ENCODE measurements at places on chromosomes 3 and 15. TPM values are rescaled to one million over a fixed set of nuclear protein-coding genes. Genes with fewer than 3 reads are reported as not detected.

DNA sequence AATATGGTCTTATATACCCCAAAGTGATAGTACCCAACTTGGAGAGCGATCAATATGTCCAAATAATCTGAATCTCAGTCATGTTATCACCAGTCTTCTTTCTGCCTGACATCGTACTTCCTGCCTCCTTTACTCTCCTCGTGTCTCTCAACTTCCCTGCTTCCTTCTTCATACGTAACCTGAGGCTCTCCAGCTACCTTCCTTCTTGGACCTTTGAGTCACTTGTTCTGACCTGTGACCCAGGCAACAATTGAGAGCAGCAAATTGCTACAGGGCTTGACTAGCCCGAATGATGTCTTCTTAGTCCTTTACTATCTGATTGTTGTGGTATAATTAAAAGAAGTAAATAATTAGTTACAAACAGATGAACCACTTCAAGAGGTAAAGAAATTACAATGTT lies 145.9 kb upstream of the MBNL1 start:
- H3K27ac ChIP-seq, result no peak overlapping the region
- H3K4me1 ChIP-seq, result no peaks in the 10 kb centered on the region
- H3K4me3 ChIP-seq, result no peak overlapping the region
- DNase-seq, result no peak
- H3K36me3 ChIP-seq, result no peaks in the 10 kb centered on the region

GRCh38 chr3:173217127-173217526 lies 76.1 kb upstream of the SPATA16 start:
- no peak for DNase-seq
- no peaks in the 10 kb centered on the region for H3K4me1 ChIP-seq
- no peaks in the 10 kb centered on the region for H3K27me3 ChIP-seq
- H3K36me3 ChIP-seq, result no peaks in the 10 kb centered on the region

- H3K27me3 ChIP-seq, result no peaks in the 10 kb centered on the region
- no peaks in the 10 kb centered on the region for H3K4me1 ChIP-seq
- H3K27ac ChIP-seq, result no peak overlapping the region
Observed at GRCh38 chr3:41363830-41364523, 164.7 kb downstream of the CTNNB1 start.

DNA sequence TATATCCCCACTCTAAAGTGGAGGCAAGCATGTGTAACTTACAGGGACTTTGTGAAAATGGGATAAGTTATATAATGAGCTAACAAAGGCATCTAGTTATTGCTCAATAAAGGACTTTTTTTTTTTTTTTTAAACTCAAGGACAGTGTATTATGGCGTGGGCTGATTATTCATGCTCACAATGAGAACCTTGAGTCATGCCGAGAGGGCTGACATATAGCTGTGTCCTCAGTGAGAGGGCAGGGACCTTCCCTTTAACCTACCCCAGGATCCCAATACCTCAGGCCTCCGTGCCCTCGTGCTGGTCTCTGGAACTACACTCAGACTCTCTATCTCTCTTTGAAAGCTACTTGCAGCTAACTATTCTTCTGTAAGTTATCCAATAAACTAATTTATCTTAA lies 319.9 kb upstream of the ICE2 start:
- H3K27me3 ChIP-seq, result no peaks in the 10 kb centered on the region
- no peak overlapping the region for H3K27ac ChIP-seq
- H3K36me3 ChIP-seq, result no peaks in the 10 kb centered on the region
- H3K4me1 ChIP-seq, result peaks cover 21% of the 10 kb centered on the region
- DNase-seq, result no peak

GRCh38 chr3:192156382-192156781 lies 571.0 kb downstream of the FGF12 start:
- H3K27ac ChIP-seq, result peak overlapping the region; percentile 48
- DNase-seq, result no peak
- no peak overlapping the region for H3K4me3 ChIP-seq
- no peaks in the 10 kb centered on the region for H3K27me3 ChIP-seq

GRCh38 chr3:124774327-124774718 lies 44.1 kb downstream of the UMPS start:
- H3K4me1 ChIP-seq, result peaks cover 51% of the 10 kb centered on the region
- peak; percentile 31 for DNase-seq
- H3K4me3 ChIP-seq, result no peak overlapping the region
- H3K36me3 ChIP-seq, result no peaks in the 10 kb centered on the region

The CPNE4 gene
- 0.78 TPM for polyA plus RNA-seq
